ENCODE measurements at places on chromosomes 4 and X.

GRCh38 chrX:38312436-38312835 lies 14.9 kb downstream of the RPGR start:
- no peak for ATAC-seq

- ATAC-seq: no peak
Measured at GRCh38 chr4:8350352-8350751, 80.8 kb downstream of the HTRA3 start.

DNA sequence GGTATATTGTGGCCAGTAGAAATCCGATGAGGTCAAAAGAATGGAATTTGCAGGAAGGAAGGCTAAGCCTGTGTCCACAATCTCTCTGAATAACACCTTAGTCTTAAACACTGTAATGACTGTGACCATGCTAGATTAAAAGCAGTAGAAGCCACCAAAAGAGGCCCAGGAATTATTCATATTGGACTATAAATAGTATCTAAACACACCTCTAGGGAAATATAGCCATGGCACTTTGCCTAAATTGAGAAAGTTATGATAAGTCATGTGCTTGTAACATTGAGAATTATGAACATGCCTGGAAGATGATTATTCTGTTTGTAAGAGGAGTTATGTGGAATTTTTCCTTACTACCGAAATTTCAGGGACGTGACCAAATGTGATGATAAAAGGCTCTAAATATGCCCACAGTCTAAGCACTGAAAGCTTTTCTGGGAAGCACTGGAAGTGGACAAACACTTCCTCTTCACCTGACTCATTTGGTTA lies 298.5 kb downstream of the KCTD8 start:
- no peak for ATAC-seq

DNA sequence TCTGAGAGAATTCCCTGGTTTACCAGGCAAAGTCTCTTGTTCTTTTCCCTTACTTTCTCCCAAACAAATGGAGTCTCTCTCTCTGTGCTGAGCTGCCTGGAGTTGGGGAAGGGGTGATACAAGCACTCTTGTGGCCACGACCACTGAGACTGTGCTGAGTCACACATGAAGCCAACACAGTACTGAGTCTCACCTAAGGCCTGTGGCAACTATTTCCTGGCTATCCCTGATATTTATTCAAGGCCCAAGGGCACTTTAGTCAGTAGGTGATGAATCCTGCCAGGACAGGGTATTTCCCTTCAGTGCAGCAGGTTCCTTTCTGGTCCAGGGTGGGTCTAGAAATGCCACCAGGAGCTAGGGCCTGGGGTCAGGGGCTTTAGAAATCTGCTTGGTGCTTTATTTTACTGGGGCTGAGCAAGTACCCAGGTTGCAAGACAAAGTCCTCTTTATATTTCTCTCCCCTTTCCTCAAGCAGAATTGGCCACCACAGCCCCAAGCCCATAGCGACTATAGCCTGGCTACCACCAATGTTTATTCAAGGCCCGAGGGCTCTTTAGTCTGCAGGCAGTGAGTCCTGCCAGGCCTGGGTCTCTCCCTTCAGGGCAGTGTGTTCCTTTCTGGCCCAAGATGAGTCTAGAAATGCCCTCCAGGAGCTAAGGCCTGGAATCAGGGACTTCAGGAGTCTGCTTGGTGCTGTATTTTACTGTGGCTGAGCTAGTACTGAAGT lies 10.5 kb downstream of the ARL13A start:
- no peak for ATAC-seq

- ATAC-seq: no peak
Measured at GRCh38 chrX:130139474-130140201, 26.0 kb downstream of the AIFM1 start.

DNA sequence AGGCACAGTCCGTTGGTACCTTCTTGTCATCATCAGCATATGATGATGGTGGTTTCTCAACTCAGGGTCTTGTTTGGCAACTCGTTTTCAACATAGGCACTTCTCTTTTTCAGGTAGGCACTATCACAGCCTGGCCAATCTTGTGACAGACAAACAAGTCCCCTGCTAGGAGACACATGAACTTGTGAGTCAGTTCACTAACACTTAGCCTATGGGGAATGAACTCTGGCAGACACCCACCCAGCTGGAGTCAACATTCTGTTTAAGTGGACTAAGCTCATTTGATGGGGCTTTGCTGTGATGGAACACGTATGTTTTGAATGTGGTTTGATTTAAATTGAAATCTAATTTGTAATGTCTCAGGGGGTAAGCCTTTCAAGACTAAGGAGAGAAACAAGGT lies 100.7 kb upstream of the MAMLD1 start:
- ATAC-seq: no peak

GRCh38 chrX:149807747-149808458 lies 26.2 kb downstream of the MAGEA9 start:
- no peak for ATAC-seq

DNA sequence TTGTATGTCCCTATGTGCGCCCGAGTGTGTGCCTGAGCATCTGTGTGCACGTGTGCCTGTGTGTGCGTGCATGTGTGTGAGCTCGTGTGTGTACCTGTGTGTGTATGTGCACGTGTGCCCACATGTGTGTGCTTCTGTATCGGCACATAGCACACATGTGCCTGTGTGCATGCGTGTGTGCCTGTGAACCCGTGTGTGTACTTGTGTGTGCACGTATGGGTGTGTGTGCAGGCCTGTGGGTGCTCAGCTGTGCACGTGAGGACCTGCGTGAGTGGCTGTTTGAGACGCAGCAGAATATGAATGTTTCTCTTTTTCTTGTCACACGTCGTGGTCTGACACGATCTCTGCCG lies 4.3 kb downstream of the AKAP17A start:
- no peak for ATAC-seq

DNA sequence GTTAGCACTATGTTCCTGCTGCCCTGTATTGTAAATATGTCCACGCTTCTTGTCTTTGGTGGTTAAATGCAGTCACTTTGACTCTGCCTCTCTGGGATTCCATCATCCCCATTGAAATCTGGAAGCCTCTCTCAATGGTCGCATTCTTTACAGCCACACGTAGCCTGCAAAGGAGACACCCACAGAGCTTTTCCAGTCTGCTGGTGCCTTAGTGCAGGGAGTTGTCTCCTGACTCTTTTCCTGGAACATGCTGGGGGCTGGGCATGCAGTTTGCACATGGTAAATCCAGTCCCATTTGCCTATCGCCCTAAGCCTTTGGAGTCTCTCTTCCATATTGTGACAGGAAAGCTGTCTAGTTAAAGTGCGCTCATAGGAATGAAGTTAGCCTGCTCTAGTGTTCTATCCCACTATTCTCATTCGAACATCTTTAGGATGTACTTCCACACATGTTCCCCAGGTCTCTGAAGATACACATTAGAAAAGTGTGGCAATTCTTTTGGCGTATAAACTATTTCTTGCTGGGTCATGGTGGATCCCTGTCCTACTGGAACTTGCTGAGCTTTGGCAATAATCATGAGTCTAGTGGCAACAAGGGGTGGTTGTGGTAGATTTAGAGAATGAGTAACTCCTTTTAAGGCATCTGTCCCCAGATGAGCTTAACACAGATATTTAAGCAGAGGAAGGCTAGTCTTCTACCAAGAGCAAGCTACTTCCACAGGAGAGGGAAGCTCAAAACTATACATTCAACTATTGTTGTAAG lies 33.7 kb downstream of the COQ2 start:
- no peak for ATAC-seq

- no peak for ATAC-seq
Measured at GRCh38 chr4:79652232-79652631, 244.2 kb upstream of the GK2 start.

GRCh38 chr4:147015491-147015890 lies 69.8 kb upstream of the TTC29 start:
- ATAC-seq: no peak

GRCh38 chrX:103637604-103638338 lies 9.0 kb downstream of the TCEAL1 start:
- no peak for ATAC-seq

DNA sequence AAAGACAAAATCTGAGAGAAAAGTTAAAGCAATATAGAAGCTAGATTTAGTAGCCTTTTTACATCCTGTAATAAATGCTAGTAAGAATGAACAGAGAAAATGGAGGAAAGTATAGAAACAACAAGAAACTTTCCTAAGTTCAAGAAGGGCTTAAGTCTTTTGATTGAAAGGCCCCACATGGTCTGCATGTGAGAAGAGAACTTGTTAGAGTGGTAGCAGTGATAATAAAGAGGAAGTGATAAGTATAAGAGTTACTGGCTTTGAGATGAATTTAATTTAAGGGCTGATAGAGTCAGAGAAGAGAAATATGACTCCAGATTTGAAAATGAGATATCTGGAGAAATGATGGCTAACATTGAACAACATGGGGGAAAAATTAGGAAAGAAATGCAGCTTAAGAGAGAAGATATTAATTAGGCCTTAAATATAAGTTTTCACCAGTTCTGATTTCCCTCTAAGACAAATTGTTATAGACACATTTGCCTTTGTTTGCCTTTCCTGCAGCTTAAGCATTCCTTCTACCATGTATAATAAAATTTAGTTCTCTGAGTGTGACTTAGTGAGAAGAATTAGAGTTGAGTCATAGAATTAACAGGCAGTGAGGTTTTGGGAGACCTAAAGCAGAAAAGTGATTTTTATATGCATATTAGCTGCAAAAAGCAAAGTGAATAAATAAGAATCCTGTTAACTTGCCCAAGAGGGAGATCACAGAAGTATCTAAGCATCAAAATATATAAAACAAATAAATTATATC lies 18.4 kb downstream of the ZFX start:
- ATAC-seq: no peak

- ATAC-seq: no peak
Measured at GRCh38 chr4:154869301-154869700, 88.2 kb downstream of the RBM46 start.

GRCh38 chr4:2817701-2818350 lies 24.9 kb downstream of the SH3BP2 start:
- ATAC-seq: peak; percentile 39

GRCh38 chr4:185112104-185112503 lies 31.0 kb upstream of the SLC25A4 start:
- ATAC-seq: no peak

DNA sequence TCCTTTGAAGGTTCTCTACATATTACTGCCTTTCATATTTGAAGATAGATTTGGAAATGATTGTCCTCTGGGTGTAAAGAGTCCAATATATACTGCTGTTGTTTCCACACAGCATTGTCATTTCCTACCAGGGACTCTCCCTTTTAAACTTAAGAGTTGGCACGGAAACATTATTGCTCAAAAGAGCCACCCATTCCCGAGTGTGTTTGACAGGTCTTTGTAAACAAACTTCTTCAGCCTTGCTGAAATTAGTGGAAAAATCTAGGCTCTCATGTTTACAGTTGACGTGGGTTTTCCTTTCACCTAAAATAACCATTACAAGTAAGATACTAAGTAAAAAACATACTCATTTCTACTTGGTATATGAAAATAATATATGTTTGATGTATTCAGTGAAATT lies 111.4 kb upstream of the LIMCH1 start:
- no peak for ATAC-seq

- no peak for ATAC-seq
Measured at GRCh38 chr4:40874901-40875300, 125.1 kb downstream of the NSUN7 start.

- no peak for ATAC-seq
Measured at GRCh38 chr4:141416677-141417363, 196.1 kb downstream of the ZNF330 start.

DNA sequence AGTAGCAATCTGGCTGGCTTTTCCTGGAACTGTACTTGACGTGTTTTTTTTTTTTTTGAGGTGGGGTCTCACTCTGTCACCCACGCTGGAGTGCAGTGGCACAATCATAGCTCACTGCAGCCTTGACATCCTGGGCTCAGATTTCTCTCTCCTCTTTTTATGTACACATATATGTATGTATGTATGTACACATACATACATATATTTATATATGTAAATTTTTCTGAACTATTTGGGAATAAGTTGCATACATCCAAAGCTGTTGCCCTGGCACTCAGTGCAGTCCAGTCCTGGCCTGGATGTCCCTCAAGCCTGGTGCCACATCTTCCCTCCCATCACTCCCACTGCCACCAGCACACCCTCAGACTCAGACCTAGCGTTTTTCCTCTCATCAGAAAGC lies 89.0 kb upstream of the SHISA3 start:
- ATAC-seq: no peak

DNA sequence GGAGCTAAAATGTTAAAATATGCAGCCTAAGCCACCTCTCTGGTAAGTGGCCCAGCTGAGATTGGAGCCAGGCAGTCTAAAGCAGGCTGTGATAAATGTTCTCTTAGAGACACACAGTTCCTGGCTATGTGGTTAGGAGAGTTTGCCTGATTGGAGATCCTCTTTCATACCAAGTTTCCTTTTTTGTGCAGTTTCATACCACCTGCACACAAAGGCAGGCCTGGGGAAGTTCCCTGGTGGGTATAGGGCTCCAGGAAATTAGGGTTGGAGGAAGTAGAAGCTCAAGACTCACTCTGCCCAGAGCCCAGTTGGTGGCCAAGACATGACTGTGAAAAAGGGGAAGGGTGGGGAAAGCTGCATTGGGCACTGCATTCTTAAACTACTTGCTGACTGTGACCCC lies 16.9 kb downstream of the CYBB start:
- no peak for ATAC-seq

- no peak for ATAC-seq
Measured at GRCh38 chrX:78357342-78358055, 30.1 kb upstream of the CYSLTR1 start.

- ATAC-seq: peak; percentile 73
Measured at GRCh38 chrX:46140272-46140671, 404.9 kb downstream of the ZNF674 start.

GRCh38 chr4:85603437-85604336 lies 128.7 kb downstream of the ARHGAP24 start:
- no peak for ATAC-seq

- ATAC-seq: no peak
Measured at GRCh38 chrX:71085900-71086299, 9.8 kb upstream of the FOXO4 start.

DNA sequence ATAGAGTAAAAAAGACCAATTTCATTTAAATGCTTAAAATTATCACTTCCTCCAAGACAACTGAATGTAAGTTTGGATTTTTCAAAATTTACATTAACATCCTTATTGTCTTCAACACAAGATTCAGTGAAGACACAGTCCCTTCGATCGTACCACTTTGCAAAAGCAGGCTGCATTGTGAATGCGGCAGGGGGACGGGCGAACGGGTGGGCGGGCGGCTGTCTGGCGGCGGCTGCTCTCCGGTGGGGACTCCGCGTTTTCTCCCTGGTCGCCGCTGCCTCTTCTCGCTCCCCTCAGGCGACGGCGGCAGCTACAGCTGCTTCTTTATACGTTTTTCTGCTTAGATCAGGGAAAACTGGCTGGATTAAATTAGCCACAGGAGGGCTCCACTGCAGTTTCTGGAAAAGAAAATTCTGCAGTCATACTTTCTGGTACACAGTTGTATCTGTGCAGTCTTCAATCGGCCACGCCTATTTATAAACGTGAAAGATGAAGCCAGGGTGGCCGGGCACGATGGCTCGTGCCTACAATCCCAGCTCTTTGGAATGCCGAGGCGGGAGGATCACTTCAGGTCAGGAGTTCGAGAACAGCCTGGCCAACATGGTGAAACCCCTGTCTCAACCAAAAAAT lies 33.9 kb upstream of the HPF1 start:
- ATAC-seq: no peak

GRCh38 chr4:54482529-54483200 lies 175.1 kb upstream of the KIT start:
- ATAC-seq: no peak

GRCh38 chrX:53257166-53257565 lies 24.2 kb downstream of the IQSEC2 start:
- no peak for ATAC-seq
